CD8-positive, alpha-beta memory T cell (primary cell): ENCODE measurements at places on chromosomes 6 and 20.
A peak's percentile ranks its signal among the peaks of the same experiment; 100 is the strongest.

GRCh38 chr20:47020231-47020630, 125.6 kb downstream of the EYA2 start:
- no peak overlapping the region for H3K4me3 ChIP-seq
- no peak for DNase-seq
- H3K4me1 ChIP-seq = no peaks in the 10 kb centered on the region

- H3K27me3 ChIP-seq = no peaks in the 10 kb centered on the region
- no peak for DNase-seq
- no peak overlapping the region for H3K27ac ChIP-seq
- H3K4me1 ChIP-seq = no peaks in the 10 kb centered on the region
- H3K36me3 ChIP-seq = no peaks in the 10 kb centered on the region
- H3K4me3 ChIP-seq = no peak overlapping the region
Measured at GRCh38 chr6:3617681-3618311, 133.7 kb downstream of the PXDC1 start.

GRCh38 chr6:48419992-48420391, 309.0 kb upstream of the PTCHD4 start:
- no peaks in the 10 kb centered on the region for H3K27me3 ChIP-seq
- no peak for DNase-seq
- H3K4me1 ChIP-seq = no peaks in the 10 kb centered on the region

- no peaks in the 10 kb centered on the region for H3K27me3 ChIP-seq
- no peak overlapping the region for H3K27ac ChIP-seq
- no peaks in the 10 kb centered on the region for H3K4me1 ChIP-seq
- no peaks in the 10 kb centered on the region for H3K36me3 ChIP-seq
- H3K4me3 ChIP-seq = no peak overlapping the region
Measured at GRCh38 chr20:17084909-17085308, 141.9 kb upstream of the PCSK2 start.

DNA sequence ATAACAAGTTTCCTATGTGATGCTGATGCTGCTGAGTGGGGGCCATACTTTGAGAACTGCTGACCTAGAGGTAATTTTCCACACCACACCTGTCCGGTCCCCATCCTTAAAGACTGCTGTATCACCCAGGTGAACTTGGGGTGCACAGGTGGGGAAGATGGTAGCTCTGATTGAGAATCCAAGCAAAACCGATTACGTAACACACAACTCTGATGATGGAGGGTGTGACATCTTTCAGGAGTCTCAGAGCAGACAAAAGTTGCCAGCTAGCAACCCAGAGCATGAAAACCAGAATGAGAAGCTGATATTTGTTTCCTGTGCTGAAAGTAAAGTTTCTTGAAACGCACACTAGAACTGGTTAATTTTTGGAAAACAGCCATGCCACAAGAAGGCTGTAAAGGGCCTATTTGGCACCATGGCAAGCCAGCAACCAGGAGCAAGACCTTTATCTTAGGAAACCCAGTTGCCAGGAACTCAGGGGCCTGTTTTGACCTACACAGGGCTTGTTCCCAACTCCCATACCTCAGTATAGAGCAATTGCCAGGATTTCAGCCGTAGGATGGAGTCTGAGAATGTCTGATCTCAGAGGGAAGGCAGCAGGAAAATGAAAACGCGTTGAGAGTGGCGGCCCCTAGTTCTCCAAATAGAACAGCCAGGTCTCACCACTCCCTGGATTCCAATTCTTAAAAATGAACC, 21.6 kb upstream of the TBC1D7 start:
- peaks cover 8% of the 10 kb centered on the region for H3K4me1 ChIP-seq
- H3K27me3 ChIP-seq = no peaks in the 10 kb centered on the region
- H3K27ac ChIP-seq = no peak overlapping the region
- H3K4me3 ChIP-seq = no peak overlapping the region
- DNase-seq = no peak

GRCh38 chr6:84877515-84878210, 113.3 kb upstream of the TBX18 start:
- no peaks in the 10 kb centered on the region for H3K27me3 ChIP-seq
- H3K4me1 ChIP-seq = no peaks in the 10 kb centered on the region
- H3K36me3 ChIP-seq = no peaks in the 10 kb centered on the region
- H3K27ac ChIP-seq = no peak overlapping the region
- no peak for DNase-seq

GRCh38 chr6:143233554-143234285, 173.0 kb downstream of the AIG1 start:
- H3K4me1 ChIP-seq = no peaks in the 10 kb centered on the region
- DNase-seq = no peak
- H3K27ac ChIP-seq = no peak overlapping the region
- H3K4me3 ChIP-seq = no peak overlapping the region

DNA sequence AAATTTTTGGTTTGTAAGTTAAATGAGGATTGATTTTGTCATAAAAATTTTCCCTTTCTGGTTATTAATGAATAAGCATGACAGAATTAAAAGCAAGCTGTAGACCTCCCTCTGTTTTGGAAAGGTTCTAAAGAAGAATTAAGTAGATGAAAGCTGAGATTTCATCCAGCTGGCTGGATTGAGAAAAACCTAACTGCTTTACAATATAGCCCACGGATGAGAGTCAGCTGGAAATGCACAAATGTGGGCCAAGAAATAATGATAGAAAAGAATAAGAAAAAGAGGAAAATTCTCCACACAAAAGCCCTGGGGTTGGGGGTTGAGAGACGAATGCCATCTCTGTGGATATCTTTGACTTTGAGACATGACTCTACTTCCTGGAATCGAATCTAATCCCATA, 631.6 kb downstream of the HDGFL1 start:
- DNase-seq = no peak
- H3K4me1 ChIP-seq = no peaks in the 10 kb centered on the region
- no peaks in the 10 kb centered on the region for H3K36me3 ChIP-seq
- H3K27ac ChIP-seq = no peak overlapping the region
- H3K4me3 ChIP-seq = no peak overlapping the region

- H3K27me3 ChIP-seq = no peaks in the 10 kb centered on the region
- H3K36me3 ChIP-seq = peaks cover 17% of the 10 kb centered on the region
- H3K27ac ChIP-seq = no peak overlapping the region
Measured at GRCh38 chr6:149395185-149395584, 4.9 kb upstream of the SUMO4 start.

GRCh38 chr6:150541576-150541975, 58.1 kb upstream of the PLEKHG1 start:
- H3K36me3 ChIP-seq = no peaks in the 10 kb centered on the region
- H3K4me3 ChIP-seq = no peak overlapping the region
- no peak overlapping the region for H3K27ac ChIP-seq

GRCh38 chr20:40757087-40757486, 68.1 kb upstream of the MAFB start:
- H3K36me3 ChIP-seq = no peaks in the 10 kb centered on the region
- peaks cover 22% of the 10 kb centered on the region for H3K4me1 ChIP-seq
- no peak for DNase-seq
- no peak overlapping the region for H3K4me3 ChIP-seq
- no peaks in the 10 kb centered on the region for H3K27me3 ChIP-seq

DNA sequence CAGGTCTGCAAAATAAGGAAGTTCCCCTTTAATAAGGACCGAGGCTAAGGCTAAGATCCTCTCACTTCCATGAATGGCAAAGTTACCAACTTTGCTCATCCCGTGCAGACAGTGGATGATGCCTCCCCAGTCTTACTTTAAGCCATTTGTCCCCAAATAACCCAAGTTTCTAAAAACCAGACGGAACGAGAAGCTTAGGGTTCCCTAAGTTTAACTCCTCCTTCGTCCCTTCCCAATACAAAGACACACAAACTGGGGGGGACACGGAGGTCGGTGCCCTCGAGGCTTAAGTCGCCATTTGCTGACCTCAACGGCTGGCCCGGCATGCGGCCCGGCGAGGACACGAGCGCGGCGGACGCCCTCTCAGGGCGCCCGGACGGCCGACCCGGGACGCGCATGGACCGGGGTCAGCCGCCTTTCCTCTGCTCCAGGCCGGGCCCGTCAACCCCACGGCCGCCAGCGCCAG, 527 bp downstream of the FBXO30 start:
- no peak for DNase-seq
- H3K4me3 ChIP-seq = peak overlapping the region; percentile 82
- peaks cover 20% of the 10 kb centered on the region for H3K4me1 ChIP-seq
- no peaks in the 10 kb centered on the region for H3K27me3 ChIP-seq
- no peaks in the 10 kb centered on the region for H3K36me3 ChIP-seq

DNA sequence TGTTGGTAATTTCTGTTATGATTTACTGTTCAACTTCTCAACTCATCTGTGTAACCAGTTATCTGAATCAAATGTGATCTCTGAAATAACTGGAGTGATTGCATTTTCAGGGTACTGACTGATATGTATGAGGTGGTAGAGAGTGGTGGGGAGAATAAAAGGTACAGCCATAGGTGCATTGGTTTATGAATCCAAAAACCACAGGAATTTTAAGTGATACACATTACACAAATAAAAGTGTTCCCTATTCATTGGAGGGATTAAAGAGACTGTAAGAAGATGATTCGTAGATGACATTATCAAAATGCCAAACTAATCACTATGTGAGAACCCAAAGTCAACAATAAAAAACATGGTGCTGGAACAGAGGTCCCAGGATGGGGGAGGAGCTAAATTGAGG, 158.7 kb upstream of the RSPO3 start:
- no peak overlapping the region for H3K27ac ChIP-seq
- H3K27me3 ChIP-seq = no peaks in the 10 kb centered on the region
- H3K36me3 ChIP-seq = no peaks in the 10 kb centered on the region

DNA sequence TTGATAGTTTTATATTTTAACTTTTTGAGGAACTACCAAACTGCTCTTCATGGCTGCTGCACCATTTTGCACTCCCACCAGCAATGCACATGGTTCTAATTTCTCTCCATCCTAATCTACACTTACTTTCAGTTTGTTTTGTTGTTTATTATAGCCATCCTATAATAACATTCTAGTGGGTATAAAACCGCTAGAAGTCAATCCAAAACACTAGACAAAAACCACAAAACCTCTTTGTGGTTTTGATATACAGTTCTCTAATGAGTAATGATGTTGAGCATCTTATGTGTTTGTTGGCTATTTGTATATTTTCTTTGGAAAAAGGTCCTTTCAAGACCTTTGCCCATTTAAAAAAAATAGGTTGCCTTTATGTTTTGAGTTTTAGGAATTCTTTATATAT, 5.6 kb downstream of the RPP21 start:
- no peak for DNase-seq
- H3K27me3 ChIP-seq = no peaks in the 10 kb centered on the region
- no peak overlapping the region for H3K27ac ChIP-seq
- peaks cover 4% of the 10 kb centered on the region for H3K36me3 ChIP-seq
- peaks cover 8% of the 10 kb centered on the region for H3K4me1 ChIP-seq

DNA sequence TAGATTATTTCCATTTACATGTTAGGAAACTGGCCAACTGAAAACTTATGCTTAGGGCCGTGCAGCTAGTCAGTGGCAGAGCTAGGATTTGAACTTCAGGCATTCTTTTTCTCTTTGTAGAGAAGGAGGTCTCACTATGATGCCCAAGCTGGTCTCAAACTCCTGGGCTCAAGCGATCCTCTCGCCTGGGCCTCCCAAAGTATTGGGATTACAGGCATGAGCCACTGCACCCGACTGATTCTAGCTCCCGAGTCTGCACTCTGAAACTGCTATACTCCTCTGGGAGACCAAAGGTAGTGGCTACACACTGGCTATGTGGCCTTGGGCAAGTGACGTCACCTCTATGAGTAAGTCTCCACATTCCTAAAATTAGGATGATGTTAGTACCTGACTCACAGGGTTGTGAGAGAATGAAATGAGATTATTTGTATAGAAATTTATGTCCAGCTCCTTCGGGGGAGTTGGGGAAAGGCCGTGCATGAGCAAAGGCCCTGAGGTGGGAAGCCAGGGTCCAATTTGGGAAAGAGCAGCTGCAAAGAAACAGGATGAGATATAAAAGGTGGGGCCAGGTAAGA, 6.4 kb downstream of the PLTP start:
- no peak for DNase-seq
- no peak overlapping the region for H3K4me3 ChIP-seq
- H3K27ac ChIP-seq = no peak overlapping the region
- no peaks in the 10 kb centered on the region for H3K27me3 ChIP-seq
